EL (cell line): ENCODE measurements at places on chromosomes 4 and X.
A peak's percentile ranks its signal among the peaks of the same experiment; 100 is the strongest.

- DNase-seq, result no peak
Measured at GRCh38 chr4:128590034-128590740, 219.3 kb upstream of the JADE1 start.

DNA sequence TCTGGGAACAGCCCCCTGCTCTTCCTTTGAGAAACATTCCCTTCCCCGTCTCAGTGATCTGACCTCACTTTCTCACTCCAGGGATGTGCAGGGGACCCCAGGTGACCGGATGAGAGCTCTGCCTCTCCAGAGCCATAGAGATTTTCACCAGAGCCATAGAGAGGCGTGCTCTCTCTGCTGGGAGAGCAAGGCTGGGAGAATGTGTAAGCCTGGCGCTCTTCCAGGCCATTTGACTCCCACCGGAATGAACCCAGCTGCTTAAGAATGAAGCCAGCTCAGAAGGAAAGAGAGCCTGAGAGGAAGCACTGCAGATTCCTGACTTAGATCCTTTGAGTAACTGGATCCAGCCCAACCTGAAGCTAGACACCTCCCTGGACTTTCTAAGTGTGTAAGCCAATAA, 106.4 kb downstream of the DHX15 start:
- DNase-seq, result peak; percentile 62

GRCh38 chr4:14315129-14315528, 687.2 kb upstream of the CPEB2 start:
- DNase-seq, result no peak

GRCh38 chr4:175263537-175263936, 345.4 kb downstream of the ADAM29 start:
- DNase-seq, result no peak

GRCh38 chr4:113828702-113829101, 67.2 kb upstream of the CAMK2D start:
- DNase-seq, result no peak

GRCh38 chr4:112933790-112934189, 115.7 kb upstream of the ANK2 start:
- DNase-seq, result peak; percentile 4

DNA sequence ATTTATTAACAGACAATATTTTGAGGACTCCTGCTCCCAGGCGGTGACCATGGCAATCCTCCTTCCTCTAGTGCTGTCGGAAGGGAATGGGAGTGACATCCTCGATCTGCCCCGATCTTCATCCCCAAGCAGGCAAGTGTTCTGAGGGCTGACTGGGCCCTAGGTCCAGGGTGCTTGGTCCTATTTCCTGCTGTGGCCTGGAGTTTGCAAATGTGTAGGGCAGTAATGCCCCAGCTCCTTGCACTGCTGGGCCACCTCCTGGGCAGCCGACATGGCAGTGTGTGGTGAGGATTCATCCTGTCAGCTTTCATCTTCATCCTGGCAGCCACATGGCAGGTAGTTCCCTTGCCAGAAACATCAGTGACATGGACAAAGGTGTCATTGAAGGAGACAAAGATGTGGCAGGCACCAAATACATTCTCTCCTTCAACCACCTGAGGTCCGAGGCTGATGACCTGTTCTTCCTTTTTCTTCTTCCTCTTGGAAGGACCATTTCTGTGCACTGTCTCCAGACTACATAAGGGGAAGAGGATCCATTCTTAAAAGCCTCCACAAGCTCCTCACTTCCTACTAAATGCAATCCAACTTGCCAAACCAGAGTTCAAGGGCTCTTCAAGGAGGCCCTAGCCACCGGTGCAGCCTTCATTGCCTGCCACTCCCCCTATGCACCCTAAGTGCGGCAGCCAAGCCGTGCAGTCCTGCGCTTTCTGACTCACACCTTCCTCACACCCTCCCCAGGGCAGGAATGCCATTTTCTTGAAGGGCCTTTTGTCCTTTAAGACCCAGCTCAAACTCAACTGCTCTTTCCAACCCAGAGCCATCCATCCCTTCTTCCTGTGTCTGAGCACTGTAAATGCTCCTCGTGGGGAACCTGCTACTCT, 65.7 kb downstream of the TMEM154 start:
- DNase-seq, result no peak

GRCh38 chr4:149823769-149824221, 8.2 kb upstream of the IQCM start:
- peak; percentile 88 for DNase-seq

DNA sequence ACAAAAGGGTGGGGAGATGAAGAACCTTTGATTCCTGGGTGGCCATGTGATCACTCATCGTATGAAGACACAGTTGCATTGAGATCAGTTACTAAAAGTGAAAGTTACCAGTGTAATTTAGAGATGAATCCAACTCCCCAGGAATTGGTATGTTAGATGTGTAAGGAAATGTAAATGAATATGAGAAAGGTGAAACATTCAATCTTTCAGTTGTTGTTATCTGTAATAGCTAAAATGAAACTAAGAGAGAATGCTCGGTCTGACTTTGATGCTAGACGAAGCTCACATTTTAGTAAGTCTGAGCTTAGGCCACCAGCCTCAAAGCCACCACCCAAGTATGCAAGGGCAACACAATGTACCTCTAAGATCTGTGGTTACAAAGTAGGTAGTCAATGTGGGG, 194.3 kb upstream of the POF1B start:
- no peak for DNase-seq

- DNase-seq, result no peak
Measured at GRCh38 chr4:53693909-53694308, 102.6 kb upstream of the LNX1 start.

DNA sequence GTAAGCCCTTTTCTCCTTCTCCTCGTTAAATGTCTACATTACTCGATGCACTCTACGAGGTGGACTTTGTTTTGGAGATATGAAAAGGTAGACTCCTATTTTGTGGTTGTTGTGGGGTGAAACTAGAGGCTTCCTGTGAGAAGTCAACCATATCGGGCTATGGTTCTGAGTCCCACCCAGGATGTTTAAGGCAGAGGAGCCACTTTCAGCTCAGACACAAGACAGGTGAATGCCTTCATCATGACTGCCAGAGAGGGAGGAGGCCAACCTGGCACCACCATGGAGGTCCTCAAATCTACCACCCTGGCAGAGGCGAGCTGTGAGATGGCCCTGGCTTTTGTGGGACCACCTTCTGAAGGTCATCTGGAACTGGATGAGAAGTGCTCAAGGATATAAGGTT, 154.4 kb upstream of the KLF3 start:
- no peak for DNase-seq

DNA sequence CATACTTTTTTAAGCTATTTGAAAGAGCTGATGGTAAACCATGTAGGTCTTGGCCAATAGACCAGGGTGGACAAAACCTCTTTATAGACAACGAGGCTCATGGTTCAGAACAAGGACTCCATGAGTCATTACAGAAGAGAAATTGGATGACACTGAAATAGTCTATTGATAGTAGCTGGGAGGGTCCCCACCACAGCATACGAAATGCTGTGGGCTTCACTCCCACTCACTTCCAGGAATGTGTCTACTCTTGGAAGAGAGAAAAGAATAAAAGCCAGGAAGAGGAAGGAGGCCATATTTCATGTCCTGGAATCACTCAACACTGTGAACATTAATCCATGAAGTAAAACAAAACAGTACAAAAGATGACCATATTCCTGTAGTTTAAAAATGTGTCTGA, 82.3 kb upstream of the MXRA5 start:
- DNase-seq, result no peak

GRCh38 chrX:136856050-136856449, 24.5 kb downstream of the RBMX start:
- no peak for DNase-seq

DNA sequence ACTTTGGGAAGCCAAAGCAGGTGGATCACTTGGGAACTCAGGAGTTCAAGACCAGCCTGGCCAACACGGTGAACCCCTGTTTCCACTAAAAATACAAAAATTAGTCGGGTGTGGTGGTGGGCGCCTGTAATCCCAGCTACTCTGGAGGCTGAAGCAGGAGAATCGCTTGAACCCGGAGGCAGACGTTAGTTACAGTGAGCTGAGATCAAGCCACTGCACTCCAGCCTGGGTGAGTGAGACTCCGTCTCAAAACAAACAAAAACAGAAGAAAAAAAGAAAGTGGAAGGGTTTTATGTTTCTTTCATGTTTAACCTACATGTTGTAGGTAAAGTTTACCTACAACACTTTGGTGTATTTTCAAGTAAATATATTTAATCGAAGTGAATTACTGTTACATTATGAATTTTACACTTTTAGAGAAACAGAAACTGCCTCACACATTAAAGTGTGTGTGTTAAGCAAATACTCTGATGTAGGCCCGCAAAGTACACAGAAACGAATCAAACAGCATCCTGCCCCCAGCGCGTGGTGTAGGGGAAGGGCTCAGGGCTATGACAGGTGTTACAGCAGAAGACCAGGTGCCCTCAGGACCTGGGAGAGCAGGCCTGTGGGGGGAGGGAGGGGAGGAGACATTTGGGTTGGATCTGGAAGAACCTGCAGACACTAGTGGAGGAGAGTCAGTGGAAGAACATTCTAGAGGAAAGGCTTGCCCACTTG, 39.0 kb downstream of the PTTG2 start:
- no peak for DNase-seq

- DNase-seq, result no peak
Measured at GRCh38 chr4:187354740-187355139, 631.1 kb upstream of the FAT1 start.

DNA sequence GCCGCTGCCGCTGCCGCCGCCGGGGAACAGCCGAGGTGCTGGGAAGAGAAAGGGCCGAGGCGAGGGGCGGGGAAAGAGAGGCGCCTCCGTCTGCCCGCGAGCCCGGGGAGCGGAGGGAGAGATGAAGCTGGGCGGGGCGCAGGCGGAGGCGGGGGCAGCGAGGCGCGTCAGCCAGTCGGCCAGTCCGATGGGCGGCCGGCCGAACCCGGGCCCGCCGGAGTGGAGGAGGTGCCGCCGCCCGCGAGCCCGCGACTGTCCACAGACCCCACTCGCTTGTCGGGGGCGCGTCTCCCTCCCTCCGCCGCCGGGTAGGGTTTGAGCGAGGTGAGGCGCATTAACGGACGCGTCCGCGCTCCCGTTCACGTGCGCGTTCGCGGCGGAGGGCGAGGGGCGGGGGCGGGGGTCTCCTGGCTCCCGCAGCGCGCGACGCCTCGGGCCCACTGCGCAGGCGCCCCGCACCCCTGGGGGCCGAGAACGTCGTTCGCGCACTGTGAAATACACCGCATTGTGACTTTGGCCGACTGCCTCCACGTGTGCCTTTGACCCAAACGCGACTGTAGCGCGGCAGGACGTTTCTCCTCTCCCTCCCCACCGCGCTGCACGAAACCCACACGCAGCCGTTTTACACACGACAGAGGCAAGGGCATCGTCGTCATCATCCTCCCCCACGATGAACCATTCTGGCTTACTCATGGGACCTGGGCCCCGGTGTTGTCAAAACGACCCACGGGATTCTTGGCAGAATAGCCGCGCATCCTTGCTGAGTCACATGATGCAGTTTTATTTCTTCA, at the start of gene NUDT11:
TSS of gene NUDT11 (minus strand) at position 92 of the 791 bp plus-strand sequence. CDS start 148 bp downstream, outside the sequence.
- DNase-seq, result peak; percentile 60

GRCh38 chr4:8312069-8312445, 42.5 kb downstream of the HTRA3 start:
- no peak for DNase-seq

GRCh38 chr4:12126474-12126873, 697.8 kb upstream of the HS3ST1 start:
- DNase-seq, result no peak

GRCh38 chr4:114136069-114136468, 156.6 kb upstream of the ARSJ start:
- peak; percentile 23 for DNase-seq

DNA sequence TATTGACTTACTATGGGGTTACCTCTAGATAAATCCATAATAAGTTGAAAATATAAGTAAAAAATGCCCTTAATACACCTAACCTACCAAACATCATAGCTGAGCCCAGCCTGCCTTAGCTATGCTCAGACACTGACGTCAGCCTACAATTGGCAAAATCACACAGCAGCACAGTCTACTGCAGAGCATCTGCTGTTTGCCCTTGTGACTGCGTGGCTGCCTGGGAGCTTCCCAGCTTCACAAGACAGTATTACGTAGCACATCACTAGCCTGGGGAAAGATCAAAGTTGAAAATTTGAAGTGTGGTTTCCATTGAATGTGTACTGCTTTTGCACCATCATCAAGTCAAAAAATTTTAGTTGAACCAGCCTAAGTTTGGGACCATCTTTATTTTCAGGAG, 8.8 kb downstream of the HTT-AS start:
- DNase-seq, result no peak

DNA sequence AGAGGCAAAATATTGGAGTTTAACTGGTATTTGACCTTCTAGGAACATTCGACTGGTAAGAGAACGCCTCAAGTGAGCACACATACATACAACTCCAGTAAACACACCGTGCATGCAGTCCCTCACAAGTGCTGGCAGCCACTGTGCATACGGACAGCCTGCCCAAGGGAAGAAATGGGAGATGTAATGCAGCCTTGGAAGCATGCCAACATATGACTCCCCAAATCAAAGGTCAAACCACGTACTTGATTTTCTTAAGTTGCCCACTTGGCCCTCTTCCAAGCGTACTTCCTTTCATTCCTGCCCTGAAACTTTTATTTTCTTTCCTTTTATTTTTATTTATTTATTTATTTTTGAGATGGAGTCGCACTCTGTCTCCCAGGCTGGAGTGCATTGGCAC, 206.6 kb downstream of the SPRY1 start:
- peak; percentile 59 for DNase-seq

DNA sequence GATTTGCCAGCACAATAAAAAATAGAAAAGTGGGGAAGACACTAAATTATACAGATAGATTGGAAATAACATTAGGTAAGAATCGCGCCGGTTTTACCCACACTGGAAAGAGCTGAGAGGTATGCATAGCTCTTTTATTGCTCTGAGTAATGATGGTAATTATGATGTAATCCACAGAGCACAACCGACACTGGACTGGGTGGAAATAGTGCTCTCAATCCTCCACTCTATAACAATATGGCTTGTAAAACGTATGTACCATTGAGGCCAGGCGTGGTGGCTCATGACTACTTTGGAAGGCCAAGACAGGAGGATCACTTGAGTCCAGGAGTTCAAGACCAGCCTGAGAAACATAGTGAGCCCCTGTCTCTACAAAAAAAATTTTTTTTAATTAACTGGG, 104.3 kb upstream of the RAPGEF2 start:
- DNase-seq, result peak; percentile 76

DNA sequence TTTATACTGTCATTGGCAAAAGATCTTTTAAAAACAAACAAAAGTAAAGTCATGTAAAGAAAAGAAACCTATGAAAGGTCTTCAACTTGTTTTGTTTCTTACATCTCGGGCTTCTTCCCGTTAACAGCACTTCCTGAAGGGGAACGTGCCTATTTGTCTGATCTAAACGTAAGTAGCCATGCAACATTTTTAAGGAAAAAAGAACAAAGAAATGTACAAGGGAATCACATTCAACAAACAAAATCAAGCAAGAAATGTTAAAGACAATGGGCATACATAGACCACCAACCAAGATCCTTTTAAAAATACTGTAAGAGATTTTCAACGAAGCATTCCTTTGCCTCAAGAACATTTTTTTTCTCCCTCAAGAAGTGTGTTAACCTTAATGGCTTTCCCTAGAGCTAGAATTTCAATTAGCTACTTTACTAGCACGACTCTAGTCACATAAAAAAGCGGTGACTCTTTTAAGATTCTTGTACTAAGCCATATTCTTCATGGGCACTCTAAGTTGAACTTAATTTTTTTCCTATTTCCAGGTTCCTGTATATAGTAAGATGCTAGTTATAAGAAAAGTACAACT, 112.0 kb upstream of the TTC29 start:
- DNase-seq, result peak; percentile 48
